ENCODE measurements at places on chromosomes 12 and 14. TPM values are rescaled to one million over a fixed set of nuclear protein-coding genes. Genes with fewer than 3 reads are reported as not detected.

Gene BICDL1
- total RNA-seq: not detected

DNA sequence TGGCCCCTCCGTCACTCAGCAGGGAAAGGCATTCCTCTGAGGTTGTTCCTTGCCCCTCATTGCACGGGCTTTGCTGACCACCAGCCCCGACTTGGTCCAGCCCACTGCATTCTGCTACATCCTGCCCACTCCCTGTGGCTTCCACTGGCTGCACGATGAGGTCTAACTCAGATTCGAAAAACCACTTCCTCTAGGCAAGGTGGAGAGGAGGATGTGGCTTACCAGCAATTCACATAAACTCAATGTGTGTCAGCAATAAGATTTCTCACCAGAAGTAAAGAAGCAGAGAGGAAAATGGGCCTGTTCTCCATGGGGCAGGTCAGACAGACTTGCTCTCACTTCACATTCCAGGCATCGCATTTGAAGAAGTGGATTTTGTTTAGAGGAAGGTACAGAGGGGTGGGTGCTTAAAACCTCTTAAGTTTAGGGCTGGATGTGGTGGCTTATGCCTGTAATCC is 14.7 kb downstream of the GPR68 start:
- no peak overlapping the region for H3K4me3 ChIP-seq
- H3K36me3 ChIP-seq: peaks cover 5% of the 10 kb centered on the region
- H3K4me1 ChIP-seq: peaks cover 4% of the 10 kb centered on the region
- H3K27ac ChIP-seq: no peak overlapping the region
- DNase-seq: no peak

Gene GPRC5D
- total RNA-seq: not detected

Gene CFAP54
- total RNA-seq: 0.24 TPM

DNA sequence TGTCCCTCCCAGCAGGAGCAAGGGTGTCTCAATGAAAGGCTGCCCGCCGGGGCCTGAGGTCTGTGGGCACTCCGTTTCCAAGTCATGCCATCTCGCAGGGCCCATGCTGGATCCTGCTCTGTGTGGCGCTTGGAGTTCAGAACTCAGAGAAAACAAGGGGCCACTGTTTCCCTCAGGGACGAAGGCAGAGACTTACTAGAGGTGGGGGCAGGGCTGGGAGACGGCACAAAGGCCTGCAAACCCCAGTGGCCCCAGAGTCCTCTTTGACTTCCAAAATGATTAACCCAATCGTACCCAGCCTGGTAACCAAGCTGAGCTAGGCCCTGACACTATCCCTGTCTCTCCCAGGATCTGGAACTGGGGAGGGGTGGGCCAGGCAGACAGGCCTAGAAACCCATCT is 95.8 kb downstream of the ITPK1 start:
- DNase-seq: no peak
- no peak overlapping the region for H3K4me3 ChIP-seq
- H3K27ac ChIP-seq: no peak overlapping the region

DNA sequence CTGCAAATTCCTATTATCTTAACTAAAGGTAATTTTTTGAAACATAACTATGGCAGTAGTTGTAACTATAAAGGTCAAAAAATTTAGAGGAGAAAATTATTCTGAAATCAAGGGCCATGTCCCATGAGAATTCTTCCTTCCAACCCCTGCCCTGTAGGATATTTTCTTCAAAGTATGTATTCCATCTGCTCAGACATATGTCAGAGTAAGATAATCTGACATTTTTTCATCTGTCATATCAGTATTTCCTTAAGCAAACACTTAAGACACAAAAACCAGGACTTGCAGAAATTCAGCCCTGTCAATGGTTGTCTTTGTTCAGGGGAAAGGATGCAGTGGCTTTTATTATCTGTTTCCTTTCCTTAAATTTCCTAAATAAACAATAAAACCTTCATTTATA is 36.3 kb downstream of the ACSS3 start:
- H3K4me1 ChIP-seq: no peaks in the 10 kb centered on the region
- H3K27me3 ChIP-seq: no peaks in the 10 kb centered on the region
- H3K36me3 ChIP-seq: no peaks in the 10 kb centered on the region

Gene A2ML1
- total RNA-seq: not detected

DNA sequence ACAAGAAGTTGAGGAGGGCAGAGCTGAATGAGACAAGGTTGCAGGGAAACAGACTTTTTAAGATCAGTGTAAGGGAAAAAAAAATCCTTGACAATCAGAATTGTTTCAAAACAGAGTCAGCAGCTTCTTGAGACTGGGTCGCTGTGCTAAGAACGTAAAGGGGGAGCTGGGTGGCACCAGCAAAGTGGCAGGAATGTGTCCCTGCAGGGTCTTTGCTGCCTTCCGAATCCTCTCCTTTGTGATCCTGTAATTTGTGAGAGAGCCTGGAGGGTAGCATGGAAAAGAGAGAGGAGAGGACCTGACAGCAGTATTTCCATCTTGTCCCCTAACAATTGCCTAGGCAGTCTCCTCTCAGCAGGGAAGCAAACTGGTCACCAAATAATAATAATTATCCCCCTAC is 472.8 kb downstream of the RGS6 start:
- no peak for DNase-seq
- H3K36me3 ChIP-seq: no peaks in the 10 kb centered on the region
- peaks cover 7% of the 10 kb centered on the region for H3K27me3 ChIP-seq
- H3K4me1 ChIP-seq: no peaks in the 10 kb centered on the region
- no peak overlapping the region for H3K27ac ChIP-seq
- no peak overlapping the region for H3K4me3 ChIP-seq

Gene RAB21
- total RNA-seq: 70.6 TPM

DNA sequence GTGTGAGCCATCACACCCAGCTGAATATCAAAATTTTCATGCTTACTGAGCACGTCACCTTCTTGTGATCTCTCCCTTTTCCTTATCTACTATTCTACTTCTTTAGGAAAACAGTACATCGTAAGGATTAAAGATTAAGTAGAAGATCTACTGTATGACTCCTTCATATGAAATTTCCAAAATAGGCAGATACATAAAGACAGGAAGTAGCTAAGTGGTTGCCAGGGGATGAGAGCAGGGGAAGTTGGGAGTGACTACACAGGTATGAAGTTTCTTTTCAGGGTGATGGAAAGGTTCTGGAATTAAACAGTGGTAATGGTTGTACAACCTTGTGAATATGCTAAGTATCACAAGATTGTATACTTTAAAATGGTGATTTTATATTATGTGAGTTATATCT is 36.5 kb upstream of the CERS5 start:
- H3K36me3 ChIP-seq: peaks cover 40% of the 10 kb centered on the region
- no peaks in the 10 kb centered on the region for H3K27me3 ChIP-seq
- peaks cover 25% of the 10 kb centered on the region for H3K4me1 ChIP-seq
- no peak for DNase-seq
- no peak overlapping the region for H3K4me3 ChIP-seq

DNA sequence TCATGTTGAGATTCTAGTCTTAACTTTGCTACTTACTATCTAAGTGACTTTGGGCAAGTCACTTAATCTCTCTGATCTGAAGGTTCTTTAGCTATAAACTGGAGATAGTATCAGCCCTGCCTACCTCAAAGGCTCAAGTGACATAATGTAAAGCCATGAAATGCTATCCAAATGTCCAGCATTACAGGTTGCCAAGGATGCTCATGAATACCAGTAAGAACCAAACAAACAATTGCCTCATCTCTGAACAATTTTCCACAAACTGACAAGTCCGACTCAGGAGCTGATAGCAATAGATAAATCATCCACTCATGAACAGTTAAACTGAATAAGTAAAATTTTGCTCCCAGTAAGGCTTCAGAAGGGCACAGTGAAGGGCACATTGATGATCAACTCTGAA is 51.5 kb downstream of the LMNTD1 start:
- H3K4me1 ChIP-seq: peaks cover 4% of the 10 kb centered on the region
- no peak overlapping the region for H3K27ac ChIP-seq
- H3K27me3 ChIP-seq: no peaks in the 10 kb centered on the region

- H3K4me1 ChIP-seq: peaks cover 4% of the 10 kb centered on the region
- no peaks in the 10 kb centered on the region for H3K27me3 ChIP-seq
- H3K4me3 ChIP-seq: no peak overlapping the region
- H3K27ac ChIP-seq: no peak overlapping the region
Observed at GRCh38 chr12:57330992-57331391, 80.0 kb upstream of the STAC3 start.

GRCh38 chr12:3598896-3599860 is 108.2 kb downstream of the PRMT8 start:
- peaks cover 3% of the 10 kb centered on the region for H3K27me3 ChIP-seq
- no peaks in the 10 kb centered on the region for H3K4me1 ChIP-seq
- no peak overlapping the region for H3K4me3 ChIP-seq
- no peak overlapping the region for H3K27ac ChIP-seq

- DNase-seq: no peak
- no peaks in the 10 kb centered on the region for H3K4me1 ChIP-seq
- H3K36me3 ChIP-seq: peaks cover 19% of the 10 kb centered on the region
- no peak overlapping the region for H3K27ac ChIP-seq
Observed at GRCh38 chr12:8057839-8058238, 8.3 kb downstream of the C3AR1 start.

Gene RNASE7
- not detected for total RNA-seq

GRCh38 chr12:90987101-90987500 is 17.7 kb downstream of the EPYC start:
- H3K4me3 ChIP-seq: no peak overlapping the region
- H3K36me3 ChIP-seq: no peaks in the 10 kb centered on the region
- H3K27me3 ChIP-seq: no peaks in the 10 kb centered on the region
- peaks cover 12% of the 10 kb centered on the region for H3K4me1 ChIP-seq
- no peak overlapping the region for H3K27ac ChIP-seq
- DNase-seq: no peak

DNA sequence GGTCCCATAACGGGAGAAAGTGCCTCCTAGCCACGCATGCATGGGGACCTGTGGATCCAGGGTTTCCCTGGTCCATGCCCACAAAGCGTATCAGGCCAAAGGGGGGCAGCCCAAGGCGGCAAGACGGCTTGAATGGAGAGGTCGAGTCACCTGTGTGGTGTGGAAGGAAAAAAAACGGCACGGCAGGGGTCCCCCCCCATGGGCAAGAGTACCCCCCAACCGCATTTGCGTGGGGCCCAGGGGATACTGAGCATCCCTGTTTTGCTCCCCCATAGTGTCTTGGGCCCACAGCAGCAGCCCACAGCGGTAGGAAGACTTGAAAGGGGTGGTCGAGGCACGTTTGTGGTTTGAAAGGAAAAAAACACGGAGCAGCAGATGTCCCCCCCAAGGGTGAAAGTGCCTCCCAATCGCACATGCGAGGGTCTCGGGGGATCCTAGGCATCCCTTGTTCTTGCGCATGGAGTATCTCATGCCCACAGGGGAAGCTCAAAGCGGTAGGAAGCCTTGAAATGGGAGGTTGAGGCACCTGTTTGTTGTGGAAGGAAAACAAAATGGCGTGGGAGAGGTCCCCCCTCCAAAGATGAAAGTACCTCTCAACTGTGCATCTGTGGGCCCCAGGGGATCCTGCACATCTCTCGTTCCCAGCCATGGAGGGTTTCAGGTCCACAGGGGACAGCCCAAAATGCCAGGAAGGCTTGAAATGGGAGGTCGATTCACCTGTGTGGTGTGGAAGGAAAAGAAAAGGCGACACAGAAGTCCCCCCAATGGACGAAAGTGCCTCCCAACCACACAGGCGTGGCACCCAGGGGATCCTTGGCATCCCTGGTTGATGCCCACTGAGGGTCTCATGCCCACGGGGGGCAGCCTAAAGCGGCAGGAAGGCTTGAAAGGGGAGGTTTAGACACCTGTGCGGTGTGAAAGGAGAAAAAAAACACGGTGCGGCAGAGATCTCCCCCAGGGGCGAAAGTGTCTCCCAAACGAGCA is 577.5 kb downstream of the ALG10 start:
- H3K27ac ChIP-seq: no peak overlapping the region
- DNase-seq: peak; percentile 75
- H3K4me1 ChIP-seq: no peaks in the 10 kb centered on the region

Gene GLTP
- total RNA-seq: 34.5 TPM

DNA sequence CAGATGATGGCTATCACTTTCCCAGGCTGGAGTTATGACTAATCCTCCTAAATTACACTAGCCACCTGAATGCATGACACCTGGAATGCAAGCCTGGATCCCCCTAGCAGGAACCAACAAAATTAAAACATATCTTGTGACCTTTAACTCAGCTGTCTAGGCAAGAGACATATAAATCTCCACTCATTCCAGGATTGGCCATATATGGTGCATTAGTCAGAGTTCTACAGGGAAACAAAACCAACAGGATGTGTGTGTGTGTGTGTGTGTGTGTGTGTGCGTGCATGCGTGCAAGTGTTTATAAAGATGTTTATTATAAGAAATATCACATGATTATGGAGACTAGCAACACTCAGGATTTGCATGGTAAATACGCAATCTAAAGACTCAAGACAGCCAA is 212.8 kb downstream of the KIF21A start:
- no peak for DNase-seq
- H3K4me1 ChIP-seq: no peaks in the 10 kb centered on the region
- H3K4me3 ChIP-seq: no peak overlapping the region
- no peak overlapping the region for H3K27ac ChIP-seq

Gene SLC24A4
- not detected for total RNA-seq

- peaks cover 4% of the 10 kb centered on the region for H3K4me1 ChIP-seq
- no peak for DNase-seq
- H3K4me3 ChIP-seq: no peak overlapping the region
- H3K27ac ChIP-seq: no peak overlapping the region
Observed at GRCh38 chr14:43687921-43688320, 819.2 kb downstream of the FSCB start.

DNA sequence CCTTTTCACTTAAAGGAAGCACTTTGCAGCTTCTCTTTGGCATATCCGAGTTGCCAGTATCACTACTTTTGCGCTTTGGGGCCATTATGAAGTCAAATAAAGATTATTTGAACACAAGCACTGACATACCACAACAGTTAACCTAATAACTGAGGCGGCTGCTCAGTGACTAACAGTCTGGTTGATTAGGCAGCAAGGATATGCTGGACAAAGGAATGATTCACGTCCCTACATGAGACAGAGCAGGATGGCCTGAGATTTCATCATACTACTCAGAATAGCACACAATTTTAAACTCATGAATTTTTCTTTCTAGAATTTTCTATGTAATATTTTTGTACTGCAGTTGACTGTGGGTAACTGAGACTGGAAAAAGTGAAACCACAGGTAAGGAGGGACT is 56.9 kb upstream of the E2F7 start:
- DNase-seq: no peak
- no peaks in the 10 kb centered on the region for H3K36me3 ChIP-seq
- H3K4me1 ChIP-seq: peaks cover 13% of the 10 kb centered on the region
- peak overlapping the region; percentile 53 for H3K27ac ChIP-seq
- H3K27me3 ChIP-seq: peaks cover 2% of the 10 kb centered on the region

GRCh38 chr14:89473989-89474388 is 57.0 kb upstream of the FOXN3 start:
- H3K4me3 ChIP-seq: no peak overlapping the region
- peaks cover 10% of the 10 kb centered on the region for H3K36me3 ChIP-seq
- peaks cover 14% of the 10 kb centered on the region for H3K4me1 ChIP-seq
- H3K27ac ChIP-seq: no peak overlapping the region

Gene SLC17A8
- not detected for total RNA-seq

GRCh38 chr12:132356691-132357622 is 27.6 kb upstream of the GALNT9 start:
- DNase-seq: no peak
- peaks cover 10% of the 10 kb centered on the region for H3K4me1 ChIP-seq

Gene GUCY2C
- not detected for total RNA-seq

DNA sequence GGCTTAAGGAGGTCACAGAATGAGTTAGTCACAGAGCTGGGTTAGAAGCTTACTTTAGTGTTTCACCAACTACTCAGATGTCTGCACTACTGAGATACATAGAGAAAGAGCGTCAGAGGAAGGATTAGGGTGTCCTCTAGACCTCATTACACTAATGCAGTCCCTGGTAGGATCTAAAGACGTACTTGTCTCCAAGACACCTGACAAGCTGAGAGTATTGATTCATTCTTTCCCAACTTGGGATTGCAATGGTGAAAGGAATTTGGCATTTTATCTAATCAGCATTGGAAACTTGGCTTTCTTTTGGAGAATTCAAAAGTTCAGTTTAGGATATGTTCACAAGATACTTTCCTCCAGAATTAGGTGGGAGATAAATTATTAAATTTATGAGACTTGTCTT is 402.1 kb downstream of the ZFP36L1 start:
- no peak for DNase-seq
- H3K27me3 ChIP-seq: no peaks in the 10 kb centered on the region
- H3K27ac ChIP-seq: peak overlapping the region; percentile 95

Measured in osteocyte (in vitro differentiated cells).